ENCODE measurements at places on chromosomes 16 and 17. TPM values are rescaled to one million over a fixed set of nuclear protein-coding genes. Genes with fewer than 3 reads are reported as not detected.

CEP131 gene
- 7.6 TPM for total RNA-seq

CDH1 gene
- 0.52 TPM for total RNA-seq

TBX6 gene
- total RNA-seq = 0.13 TPM

CSNK2A2 gene
- 44.6 TPM for total RNA-seq

PPP1R9B gene
- 47.5 TPM for total RNA-seq

KARS1 gene
- total RNA-seq = 97.0 TPM

GRB7 gene
- 0.13 TPM for total RNA-seq

NPIPA8 gene
- total RNA-seq = not detected

NETO2 gene
- total RNA-seq = 150 TPM

ITGAD gene
- total RNA-seq = not detected

SLC5A10 gene
- total RNA-seq = not detected

TMEM220 gene
- total RNA-seq = 1.2 TPM

KRTAP4-12 gene
- not detected for total RNA-seq

HOXB4 gene
- total RNA-seq = 4.6 TPM

TP53TG3B gene
- total RNA-seq = not detected

TBC1D3H gene
- total RNA-seq = not detected

Data from smooth muscle cell of the pulmonary artery (primary cell).